ENCODE measurements at places on chromosomes 7 and 10.

DNA sequence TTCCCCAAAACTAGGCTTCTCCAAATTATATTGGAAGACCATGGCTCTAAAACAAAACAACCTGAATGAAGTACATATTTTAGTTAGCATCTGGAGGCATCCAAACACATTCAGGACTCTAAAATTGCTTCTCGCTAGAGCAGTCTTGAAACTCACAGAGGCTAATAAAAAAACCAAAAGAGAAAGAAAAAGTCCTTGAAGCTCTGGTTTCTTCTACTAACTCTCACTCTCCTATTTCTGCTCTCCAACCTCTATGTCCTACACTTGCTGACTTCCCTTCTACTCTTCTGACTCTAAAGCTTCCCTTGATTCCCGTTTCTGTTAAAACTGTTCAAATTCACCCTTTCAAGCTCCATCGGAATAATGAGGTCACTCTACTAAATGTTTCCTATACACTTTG, 370.7 kb upstream of the HPS1 start:
- no peak for DNase-seq

- no peak for DNase-seq
Observed at GRCh38 chr7:131391145-131391544, 63.5 kb downstream of the MKLN1 start.

- DNase-seq, result no peak
Observed at GRCh38 chr7:28754027-28754426, 204.1 kb downstream of the TRIL start.

GRCh38 chr10:30579574-30579973, 50.0 kb downstream of the LYZL2 start:
- DNase-seq, result no peak

DNA sequence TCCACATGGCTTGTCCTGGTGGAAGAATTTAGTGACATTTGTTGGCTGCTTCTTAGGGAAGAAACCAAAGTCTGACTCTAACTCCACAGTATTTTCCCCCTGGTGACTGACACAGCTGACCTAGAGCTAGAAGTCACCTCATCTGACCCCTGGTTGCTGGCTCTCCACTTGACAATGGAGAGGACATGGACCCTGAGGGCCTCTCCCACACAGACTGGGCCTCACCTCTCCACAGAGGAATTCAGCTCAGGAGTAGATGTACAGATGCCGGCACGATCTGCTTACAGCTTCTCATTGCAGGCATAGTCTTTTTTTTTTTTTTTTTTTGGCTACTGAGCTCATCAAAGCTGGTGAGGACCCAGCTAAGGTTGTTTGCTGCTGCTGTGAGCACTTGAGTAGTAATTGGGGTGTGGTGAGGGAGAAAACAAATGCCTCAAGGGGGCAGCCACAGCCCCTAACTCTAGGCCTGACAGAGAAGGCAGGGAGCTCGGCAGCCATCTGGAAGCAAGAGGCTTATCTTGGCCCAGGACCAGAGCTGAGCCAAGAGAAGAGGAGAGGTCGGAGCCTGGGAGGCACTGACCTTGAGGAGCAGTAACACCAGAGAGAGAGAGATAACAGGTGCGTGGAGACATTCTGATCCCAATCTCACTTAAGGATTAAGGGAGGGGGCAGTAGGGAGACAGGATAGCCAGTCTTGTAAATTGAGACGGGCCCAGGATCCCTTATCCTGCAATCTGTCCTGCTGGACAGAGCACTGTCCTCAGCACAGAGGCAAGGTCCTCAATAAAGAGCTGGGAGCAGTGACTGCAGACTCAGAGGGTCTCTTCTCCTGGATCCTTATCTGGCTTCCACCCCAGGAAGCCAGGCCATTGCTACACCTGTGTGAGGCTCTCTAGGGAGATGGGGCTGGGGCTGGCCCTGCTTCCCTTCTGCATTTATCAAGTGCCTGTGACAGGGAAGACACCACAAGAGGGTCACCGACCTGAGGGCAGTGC, 9.4 kb downstream of the PRSS58 start:
- DNase-seq, result no peak

DNA sequence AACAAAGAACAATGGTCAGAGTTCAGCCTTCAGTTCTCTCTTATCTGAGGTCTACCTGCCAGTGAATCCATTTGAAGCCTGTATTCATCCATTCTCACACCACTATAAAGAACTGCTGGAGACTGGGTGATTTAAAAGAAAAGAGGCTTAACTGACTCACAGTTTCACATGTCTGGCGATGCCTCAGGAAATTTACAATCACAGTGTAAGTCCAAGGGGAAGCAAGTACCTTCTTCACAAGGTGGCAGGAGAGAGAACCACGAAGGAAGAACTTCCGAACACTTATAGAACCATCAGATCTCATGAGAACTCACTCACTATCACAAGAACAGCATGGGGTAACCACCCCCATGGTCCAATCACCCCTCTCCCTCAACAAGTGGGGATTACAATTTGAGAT, 33.0 kb upstream of the SLC25A13 start:
- no peak for DNase-seq

DNA sequence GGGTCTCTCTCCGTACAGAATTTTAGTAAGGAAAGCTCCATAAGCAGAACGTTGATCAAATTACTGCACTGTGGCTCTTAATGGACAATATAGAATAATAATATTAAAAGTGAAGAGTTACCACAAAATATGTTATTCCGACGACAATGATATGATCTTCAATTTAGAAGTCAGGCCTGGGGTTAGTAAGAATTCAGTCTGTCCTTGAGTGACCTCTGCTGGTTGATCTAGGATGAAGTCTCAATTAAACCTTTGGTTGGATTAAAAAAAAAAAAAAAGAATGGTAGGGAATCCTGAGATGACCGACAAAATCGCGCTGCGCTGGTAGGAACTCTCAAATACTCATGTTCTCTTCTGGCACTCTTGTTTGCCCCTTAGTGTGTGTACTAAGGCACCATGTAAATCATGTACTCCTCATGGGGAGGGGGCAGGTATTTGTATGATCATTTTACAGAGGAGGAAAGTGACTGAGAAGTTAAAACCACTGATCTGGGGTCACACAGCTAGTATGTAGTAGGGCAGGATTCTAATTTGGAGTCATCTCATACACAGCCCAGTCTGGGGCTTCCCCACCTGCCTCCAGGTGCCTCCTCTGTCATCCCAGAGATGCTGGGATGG, 161.3 kb upstream of the NPVF start:
- no peak for DNase-seq

- DNase-seq, result no peak
Observed at GRCh38 chr10:44757551-44758205, 153.5 kb upstream of the TMEM72 start.

DNA sequence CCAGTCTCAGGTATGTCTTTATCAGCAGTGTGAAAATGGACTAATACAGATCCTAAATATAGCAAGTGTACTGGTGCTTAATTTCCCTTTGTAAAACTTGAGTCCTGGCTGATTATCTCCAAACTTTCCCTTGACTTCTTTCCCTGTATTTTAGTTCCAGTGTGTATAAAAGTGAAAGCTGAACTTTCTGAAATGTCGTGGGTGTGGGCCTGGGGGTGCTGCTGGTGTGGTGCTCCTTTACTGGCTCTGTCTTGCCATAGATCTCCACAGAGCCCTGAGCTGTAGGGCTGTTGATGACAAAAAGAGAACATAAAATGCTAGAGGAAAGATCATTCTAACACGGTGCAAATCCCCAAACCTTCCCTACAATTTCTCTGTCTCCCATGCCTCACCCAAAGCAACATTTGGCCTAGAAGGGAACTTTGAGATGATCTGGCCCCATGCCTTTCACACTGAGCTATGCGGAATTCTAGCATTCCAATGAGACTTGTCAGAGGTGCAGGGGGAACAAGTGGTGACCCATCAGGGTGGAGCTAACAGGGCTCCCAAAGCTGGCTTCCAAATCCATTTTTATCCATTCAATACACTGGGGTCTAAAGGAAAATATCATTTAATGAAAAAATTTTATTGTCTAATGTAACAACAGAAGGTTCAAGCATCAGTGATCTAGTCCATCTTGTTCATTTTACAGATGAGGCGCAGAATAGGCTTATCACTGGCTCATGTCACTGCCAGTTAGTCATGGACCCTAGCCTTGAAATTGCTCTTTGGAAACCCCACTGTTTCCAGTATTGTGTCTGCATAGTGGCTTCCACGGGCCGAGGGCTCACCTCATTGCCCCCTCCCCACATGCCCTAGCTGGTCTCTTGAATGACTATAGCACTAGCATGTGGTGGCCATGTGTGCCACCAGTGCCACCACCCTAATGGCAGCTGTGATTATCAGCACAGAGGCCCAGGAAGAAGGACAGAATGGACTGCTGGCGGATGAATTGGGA, 1000.9 kb downstream of the LRMDA start:
- DNase-seq, result no peak

DNA sequence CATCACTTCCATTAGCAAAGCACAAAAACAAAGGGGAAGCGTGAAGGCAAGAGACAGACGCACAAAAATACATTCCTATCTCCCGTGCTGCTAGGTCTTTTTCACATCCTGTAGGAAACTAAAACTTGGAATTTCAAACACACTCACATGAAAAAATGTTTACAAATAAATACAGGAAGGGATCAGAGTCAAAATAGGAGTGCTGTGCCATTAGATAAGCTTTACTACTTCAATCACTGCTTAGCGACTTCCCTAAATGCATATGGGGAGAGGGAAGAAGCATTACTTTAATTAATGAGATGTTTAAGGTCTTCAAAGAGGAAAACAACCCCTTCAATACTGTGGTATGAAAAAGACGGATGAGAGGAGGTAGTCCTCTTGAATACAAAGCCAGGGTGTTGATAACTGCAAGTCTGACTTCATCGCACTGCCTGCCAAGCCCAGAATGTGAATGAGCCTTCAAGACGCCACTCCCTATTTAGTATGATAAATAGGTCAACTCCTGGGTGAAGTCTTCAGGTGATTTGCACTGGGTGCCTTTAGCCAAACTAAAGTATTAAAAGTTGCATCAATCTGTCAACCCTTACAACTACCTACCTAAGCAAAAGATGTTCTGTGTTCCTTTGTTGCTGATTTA, 13.9 kb downstream of the PARD3 start:
- DNase-seq, result no peak

DNA sequence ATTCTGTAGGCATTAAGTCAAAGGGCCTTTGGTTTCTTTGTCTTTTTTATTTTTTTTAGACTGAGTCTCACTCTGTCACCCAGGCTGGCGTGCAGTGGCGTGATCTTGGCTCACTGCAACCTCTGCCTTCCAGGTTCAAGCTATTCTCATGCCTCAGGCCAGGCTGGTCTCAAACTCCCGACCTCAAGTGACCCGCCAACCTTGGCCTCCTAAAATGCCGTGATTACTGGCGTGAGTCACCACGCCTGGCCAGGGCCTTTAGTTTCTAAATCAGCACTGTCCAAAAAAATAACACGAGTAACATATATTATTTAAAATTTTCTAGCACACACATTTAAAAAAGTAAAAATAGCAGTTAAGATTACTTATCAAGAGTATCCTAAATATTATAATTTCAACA, 11.1 kb upstream of the ACSL5 start:
- no peak for DNase-seq

- no peak for DNase-seq
Observed at GRCh38 chr7:99551334-99551733, 580 bp downstream of the FAM200A start.

- no peak for DNase-seq
Observed at GRCh38 chr10:11682267-11682683, 59.9 kb upstream of the ECHDC3 start.

DNA sequence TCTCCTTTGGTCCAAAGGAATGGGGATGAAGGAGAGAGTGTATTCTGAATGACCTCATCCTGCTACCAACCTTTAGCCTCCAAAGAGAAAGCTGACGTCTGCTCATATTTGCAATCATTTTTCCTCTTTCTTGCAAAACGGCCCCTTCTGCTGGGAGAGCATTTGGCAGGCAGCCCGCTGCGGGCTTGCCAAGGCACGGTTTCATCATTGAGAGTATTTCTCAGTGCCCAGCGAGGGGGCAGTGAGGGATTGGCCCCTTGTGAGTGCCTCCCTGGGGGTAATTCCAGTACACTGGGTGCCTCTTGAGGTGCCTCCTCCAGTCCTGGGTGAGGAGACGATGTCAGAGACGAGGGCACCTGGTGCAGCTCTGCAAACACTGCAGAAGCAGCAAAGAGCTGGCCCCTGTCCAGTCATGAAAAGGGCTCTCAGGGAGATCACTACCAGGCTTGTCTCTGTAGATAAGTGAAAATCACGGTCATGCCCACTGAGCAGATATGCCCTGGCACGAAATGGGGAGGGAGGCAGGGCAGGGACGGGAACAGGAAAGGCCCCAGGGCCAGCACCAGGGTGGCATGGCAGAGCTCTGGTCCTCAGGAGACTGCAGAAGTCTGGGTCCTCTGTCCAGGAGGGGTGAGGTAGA, 48.7 kb upstream of the SHH start:
- no peak for DNase-seq

DNA sequence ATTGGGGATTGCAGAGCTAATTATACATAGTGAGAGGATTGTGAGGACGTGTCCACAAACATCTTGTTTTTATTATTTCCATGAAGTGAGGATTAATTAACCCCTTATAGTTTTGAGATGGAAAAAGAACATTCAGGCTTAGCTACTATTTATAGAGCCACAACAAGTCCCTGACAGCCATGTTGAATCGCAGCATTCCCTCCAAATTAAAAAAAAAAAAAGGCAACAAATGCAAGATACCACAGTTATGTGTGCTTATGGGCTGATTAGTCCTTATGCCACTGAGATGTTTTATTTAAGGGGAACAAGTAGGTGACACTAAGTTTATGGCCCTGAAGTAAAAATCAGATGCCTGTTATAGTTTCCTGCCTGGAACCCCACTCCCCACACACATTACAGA, 350.3 kb downstream of the GPAM start:
- no peak for DNase-seq

DNA sequence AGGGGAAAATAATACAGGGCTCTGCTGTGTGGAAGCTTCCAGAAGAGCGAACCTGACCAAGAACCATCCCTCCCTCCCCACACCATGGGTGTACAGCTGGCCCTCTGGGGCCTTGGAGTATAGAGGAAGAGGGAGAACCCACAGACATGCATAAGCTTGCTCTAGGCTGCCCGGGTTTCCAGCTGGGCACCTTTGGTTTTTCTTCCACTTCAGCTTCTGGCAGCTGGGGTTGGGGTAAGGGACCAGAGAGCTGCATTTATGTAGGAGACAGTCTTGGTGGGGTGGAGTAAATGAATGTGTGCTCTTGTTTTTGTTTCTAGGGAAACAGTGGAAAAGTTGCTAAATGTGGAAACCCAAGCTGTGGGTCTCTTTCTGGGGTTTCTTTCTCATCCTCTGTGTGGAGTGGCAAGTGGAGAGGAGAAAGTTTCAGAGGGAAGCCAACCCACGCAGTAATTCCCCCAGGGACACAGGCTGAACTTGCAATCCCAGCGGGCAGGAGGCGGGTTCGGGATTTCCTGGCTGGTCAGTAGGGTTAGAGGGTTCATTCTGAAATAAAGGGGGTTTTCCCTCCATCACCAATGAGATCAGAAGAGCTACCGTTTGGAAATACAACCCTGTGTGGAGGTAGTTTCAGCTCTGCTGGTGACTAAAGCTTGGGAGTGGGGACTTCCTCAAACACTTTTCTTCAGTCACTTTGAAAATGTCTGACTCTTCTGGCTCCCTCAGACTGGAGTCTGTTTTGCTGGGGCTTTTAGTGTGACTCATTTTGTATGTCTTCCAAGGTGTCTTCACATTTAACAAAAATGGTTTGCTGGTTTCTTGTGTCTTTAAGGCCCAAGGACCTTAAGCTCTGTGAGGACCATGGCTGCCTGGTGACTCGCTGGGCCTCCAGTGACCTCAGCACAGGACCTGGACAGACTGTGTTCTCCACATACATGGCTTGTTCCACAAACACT, 22.2 kb upstream of the SRGN start:
- DNase-seq, result no peak

Data from iPS DF 19.7 (cell line).